Stimulated activated CD4-positive, alpha-beta T cell treated with anti-CD3 and anti-CD28 coated beads, Interleukin-15, amount 100 ng/mL, for 24 hours (primary cell): ENCODE measurements at places on chromosomes 6 and 20.

GRCh38 chr6:11423667-11424066 is 113.9 kb upstream of the TMEM170B start:
- DNase-seq = no peak

DNA sequence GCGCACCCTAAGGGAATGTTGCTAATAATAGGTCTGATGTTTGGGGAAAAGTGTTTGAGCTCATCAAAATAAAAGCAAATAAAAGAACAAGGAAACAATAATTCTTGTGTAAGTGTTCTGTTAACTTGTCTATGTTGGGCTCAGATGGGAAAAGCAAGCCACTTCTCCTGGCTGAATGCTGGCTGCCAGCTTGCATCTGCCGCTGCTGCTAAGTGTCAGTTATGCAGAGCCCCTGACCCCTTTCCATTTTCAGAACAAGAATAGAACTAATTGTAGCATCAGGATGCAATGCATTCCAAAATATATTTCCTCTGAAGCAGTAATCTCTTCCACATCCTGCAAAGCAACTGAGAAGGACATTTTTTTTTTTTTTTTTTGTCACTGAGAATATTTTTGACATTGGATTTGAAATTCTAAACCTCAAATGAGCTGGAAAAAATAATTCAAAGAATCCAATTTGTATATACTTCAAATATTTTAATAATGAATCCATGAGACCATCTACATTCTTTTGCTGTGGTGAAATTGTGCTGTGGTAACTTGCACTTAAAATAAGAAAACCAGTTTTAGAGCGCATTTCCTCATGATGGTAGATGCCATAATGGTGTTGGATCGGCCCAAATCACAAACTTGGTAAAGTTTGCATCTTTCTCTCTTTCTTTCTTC is 43.9 kb upstream of the DEK start:
- no peak for DNase-seq

DNA sequence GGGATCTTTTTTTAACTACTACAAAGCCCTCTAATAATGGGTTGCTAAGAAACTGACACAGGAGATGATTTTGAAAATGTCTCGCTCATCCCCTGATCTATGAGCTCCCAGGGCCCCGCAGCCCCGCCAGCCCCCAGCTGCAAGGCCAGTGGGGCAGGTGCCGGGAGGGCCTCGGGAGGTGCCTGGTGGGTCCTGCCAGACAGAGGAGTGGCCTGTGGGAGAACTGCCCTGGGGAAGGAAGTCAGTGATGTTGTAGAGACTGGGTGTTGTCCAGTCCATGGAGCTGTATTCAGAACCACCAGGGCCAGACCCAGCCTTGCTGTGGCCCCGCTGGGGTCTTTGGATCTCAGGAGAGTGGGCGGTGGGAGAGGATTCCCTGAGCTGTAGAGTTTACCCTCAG is 258.7 kb downstream of the TAF4 start:
- DNase-seq = no peak

- DNase-seq = no peak
These were observed 749.9 kb downstream of the HACE1 start for GRCh38 chr6:104109806-104110205.

- DNase-seq = no peak
These were observed 179.1 kb downstream of the THBS2 start for GRCh38 chr6:169074526-169074925.

- no peak for DNase-seq
These were observed 43.8 kb downstream of the POPDC3 start for GRCh38 chr6:105135907-105136430.

- no peak for DNase-seq
These were observed 45.4 kb downstream of the CDS2 start for GRCh38 chr20:5172167-5172601.

GRCh38 chr6:73632346-73632745 is 21.4 kb downstream of the SLC17A5 start:
- DNase-seq = no peak

DNA sequence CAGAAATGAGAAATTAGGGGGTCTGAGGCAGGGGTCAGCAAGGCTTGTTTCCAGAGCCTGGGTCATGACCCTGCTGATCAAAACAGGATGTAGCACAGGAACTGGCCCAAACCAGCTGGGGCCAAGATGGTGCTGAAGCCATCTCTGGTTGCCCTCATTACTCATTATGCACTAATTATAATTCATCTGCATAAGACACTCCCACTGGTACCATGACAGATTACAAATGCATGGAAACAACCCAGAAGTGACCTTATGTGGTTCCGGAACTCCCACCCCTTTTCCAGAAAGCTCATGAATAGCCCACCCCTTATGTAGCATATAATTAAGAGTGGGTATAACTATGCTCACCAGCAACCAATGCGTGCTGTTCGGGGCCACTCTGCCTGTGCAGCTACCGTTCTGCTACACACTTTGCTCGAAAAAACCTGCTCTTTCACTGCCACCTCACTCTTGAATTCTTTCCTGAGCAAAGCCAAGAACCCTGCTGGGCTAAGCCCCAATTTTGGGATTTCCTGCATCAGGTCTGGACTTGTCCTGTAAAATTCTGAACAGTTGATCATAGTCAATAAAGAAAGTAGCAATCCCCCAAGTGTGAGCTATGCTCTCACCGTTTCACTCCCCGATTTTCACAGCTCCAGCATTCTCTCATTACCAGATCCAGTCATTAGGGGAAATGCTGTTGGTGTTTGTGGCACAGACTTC is 122.3 kb downstream of the WDR27 start:
- no peak for DNase-seq

DNA sequence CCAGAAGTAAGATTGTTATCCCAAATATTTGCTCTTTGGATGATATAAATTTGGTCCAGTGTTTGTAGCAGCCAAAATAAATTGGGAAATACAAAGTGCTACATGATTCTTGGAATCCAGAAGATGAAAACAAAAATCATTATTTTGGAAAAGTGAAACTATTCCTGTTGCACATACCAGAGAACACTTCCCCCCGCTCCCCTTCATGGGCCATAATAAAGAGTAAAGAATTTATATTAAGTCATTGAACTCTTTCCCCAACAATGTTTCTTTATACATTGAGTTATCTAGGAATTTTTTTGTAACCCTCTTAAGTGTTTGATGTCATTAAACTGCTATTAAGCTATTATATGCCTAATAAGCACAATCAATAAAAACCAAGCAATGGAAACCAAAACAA is 490.4 kb upstream of the HS3ST5 start:
- no peak for DNase-seq

- no peak for DNase-seq
These were observed 213.2 kb upstream of the FKBP1C start for GRCh38 chr6:62998022-62998421.

DNA sequence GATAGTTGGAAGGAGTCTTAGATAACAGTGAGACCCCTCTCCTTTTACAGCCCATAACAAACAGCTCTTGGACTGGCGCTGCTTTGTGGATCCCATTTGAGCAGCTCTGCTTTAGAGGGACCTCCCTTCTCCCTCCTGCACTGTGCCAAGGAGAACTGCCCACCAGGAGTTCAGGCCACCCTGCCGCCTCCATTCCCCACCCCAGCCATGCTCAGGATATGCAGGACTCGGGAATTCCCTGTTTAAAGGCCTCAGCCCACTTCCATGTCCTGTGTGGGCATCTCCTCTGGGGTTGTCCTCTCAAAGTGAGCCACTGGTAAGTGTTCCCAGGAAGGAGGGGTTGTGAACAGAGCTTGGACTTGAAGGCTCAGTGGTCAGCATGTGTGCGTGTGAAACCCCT is 312.6 kb upstream of the RNF24 start:
- DNase-seq = no peak

DNA sequence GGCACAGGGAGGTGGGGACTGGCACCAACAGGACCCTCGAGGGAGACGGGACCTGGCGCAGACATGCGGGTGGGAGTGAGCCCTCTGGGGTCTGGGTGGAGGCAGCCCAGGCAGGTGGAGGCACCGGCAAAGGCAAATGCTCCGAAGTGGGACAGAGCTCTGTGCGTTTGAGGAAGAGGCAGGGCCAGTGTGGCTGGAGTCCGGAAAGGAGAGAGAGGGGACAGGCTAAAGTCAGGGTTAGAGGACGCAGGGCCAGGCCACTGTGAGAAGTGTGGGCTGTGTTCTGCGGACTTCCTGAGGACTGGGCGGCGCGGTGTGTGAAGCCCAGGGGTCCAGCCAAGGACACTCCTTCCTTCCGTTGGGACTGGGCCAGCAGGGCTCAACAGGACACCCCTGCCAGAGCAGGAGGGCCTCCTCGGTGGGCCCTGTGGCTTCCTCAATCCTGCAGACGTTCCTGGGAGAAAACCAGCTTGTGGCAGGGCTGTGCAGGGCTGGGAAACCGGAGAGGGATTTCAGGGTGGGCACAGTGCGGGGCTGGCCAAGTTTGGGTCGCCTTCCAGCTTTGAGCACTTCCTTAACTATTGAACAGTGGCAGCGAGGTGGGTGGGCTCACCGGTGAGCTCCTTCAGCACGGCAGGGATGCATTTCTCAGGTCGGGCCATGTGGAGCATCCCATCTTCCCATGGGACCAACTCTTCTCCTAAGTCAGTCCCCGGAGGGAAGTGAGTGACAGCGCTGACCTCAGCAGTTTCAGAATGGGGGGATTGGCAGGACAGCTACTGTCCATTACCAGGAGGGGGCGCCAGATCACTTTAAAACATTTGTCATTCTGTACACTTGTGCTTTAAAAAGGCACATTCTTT is 22.5 kb downstream of the MOCS3 start:
- peak; percentile 83 for DNase-seq

- DNase-seq = no peak
These were observed 632.9 kb downstream of the MAFB start for GRCh38 chr20:40056171-40056570.

DNA sequence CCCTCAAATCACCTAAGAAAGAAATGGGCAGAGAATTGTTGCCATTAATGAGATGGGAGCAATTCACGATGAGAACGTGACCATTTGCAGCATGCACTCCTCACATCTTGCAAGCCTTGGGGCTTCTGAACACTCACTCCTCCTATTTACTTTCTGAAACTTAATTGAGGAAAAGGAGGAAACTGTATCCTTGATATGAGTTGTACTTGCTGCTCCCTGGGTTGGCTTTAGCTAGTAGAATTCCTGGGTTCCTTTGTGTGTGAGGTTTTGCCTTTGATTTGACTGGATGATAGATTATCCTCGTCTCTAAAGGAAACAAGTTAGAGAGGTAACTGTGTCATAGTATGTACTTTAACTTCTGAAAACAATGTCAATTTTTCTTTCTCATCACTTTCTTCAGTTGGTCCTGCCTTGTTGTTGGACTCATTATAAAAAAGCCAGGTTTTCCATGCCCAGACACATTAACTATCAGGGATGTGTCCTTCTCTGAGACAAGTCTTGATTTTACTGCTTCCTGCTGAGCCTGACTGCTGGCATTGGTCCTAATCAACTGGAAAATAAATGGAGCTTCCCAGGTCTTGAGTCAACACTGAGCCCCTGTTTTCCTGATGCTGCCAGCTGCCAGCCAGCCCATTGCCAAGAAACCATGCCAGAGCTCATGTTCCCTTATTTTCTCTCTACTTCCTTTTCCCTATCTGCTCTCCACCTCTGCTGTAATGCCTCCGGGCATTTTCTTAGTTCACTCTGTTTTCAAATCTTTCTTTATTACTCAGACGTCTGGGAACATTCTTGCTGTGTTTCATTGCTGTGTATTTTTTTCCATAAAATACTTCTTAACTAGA is 6.0 kb upstream of the MRAP2 start:
- DNase-seq = no peak

- no peak for DNase-seq
These were observed 166.1 kb upstream of the OPRM1 start for GRCh38 chr6:153872946-153873345.

DNA sequence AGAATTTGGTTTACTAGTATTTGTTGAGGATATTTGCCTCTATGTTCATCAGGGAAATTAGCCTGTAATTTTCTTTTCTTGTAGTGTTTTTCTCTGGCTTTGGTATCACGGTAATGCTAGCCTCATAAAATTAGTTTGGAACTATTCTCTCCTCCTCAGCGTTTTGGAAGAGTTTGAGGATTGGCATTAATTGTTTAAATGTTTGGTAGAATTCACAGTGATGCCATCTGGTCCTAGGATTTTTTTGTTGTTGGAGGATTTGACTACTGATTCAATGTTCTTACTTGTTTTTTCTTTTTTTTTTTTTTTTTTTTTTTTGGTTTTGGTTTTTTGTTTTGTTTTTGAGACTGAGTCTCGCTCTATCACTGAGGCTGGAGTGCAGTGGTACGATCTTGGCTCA is 156.2 kb upstream of the BTBD3 start:
- DNase-seq = no peak

DNA sequence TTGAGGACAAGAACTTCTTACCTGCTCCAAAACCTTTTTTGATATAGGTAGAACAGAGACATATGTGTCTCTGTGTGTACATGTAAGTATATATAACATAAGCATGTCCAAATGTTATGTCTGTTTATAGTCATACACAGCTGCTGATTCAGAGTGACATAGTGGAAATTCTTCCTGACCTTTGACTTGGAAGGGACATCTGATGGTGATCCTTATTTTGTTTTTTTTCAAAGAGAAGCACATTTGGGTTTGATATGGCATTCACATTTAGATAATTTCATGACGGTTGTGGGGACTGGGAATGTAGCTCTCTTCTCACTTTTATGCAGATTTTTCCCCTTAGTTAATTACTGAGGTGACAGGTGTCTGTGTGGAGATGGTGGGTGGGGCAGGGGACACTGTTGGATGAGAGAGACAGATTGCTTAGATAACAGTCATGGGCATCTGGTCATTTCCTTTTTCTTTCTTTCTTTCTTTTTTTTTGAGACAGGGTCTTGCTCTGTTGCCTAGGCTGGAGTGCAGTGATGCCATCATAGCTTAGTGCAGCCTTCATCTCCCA is 39.0 kb downstream of the FARS2 start:
- no peak for DNase-seq

DNA sequence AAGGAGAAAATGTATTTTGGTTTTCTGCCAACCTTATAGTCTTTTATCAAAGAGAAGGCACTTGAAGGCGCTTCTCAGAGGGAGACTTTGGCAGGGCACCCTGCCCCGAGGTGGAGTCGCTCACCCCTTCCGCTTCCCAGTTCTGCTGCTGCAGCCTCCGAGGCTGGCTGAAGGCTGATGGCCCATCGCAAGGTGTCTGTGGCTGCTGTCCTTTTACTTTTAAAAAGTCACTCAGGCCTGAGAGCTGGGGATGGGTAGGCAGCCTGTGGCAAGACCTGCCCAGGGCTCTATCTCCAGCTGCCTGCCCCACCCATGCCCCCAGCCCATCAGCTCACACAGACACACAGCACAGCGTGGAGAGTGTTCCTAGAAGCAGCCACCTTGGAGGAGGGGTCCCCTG is 206.6 kb upstream of the CST7 start:
- DNase-seq = no peak

DNA sequence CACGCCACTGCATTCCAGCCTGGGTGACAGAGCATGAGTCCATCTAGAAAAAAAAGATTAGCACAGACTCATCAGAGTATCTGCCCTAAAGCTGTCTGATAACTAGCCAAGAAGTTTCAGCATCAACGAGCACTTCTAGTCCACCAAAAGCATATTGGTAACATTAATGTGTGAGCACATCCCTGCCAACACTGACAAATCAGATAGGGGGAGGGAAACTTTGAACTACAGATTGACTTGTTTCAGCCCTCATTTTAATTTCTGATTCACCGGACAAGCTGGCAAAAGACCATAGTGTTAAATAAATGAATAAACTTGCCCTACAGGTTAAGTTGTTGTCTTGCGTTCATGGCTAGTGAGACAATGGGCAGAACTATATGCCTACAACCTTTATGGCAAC is 7.7 kb upstream of the SEC63 start:
- no peak for DNase-seq

GRCh38 chr6:107441682-107442081 is 17.7 kb downstream of the PDSS2 start:
- DNase-seq = no peak

GRCh38 chr20:57409316-57409671 is 18.1 kb downstream of the RBM38 start:
- DNase-seq = no peak

- no peak for DNase-seq
These were observed 167.8 kb downstream of the SLC24A3 start for GRCh38 chr20:19380211-19380610.
